Kidney (tissue), 22 donors: ENCODE measurements at places on chromosomes 16 and 17.
A peak's percentile ranks its signal among the peaks of the same experiment; 100 is the strongest.

DNA sequence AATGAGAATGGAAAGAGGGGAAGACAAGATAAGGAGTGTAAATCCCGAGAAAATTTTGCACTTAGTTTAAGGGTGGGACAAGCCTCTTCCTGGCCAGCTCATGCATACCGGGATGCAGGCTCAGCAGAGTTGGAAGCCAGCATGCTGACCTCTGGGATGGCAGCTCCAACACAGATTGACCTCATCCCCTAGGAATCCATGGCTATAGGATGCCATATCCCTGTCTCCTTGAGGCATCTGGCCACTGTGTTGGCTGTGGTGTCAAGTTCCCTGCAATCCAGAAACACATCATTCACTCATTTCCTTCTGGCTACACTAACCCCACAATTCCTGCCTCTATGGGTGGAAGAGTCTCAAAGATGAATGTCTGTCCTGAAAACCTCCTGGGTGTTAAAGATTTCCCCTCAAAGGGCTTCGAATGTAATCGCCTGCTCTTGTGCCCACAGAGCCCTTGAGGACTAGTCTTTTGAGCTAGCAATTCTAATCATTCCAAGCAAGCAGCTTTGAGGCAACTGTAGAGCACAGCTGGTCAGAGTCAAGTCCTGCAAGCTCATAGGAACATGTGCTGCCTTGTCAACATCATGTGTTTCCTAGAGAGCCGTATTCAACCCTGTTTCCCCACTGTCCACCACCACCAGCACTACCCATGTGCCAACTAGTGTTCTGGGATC lies 141.4 kb downstream of the PMP22 start:
- H3K4me1 ChIP-seq, result no peaks in the 10 kb centered on the region
- H3K27ac ChIP-seq, result no peak overlapping the region
- no peaks in the 10 kb centered on the region for H3K27me3 ChIP-seq
- no peak overlapping the region for H3K4me3 ChIP-seq
- H3K36me3 ChIP-seq, result no peaks in the 10 kb centered on the region
- no peak for DNase-seq

- no peak for DNase-seq
- H3K27me3 ChIP-seq, result no peaks in the 10 kb centered on the region
- no peak overlapping the region for H3K4me3 ChIP-seq
- no peak overlapping the region for H3K27ac ChIP-seq
- H3K36me3 ChIP-seq, result no peaks in the 10 kb centered on the region
- H3K4me1 ChIP-seq, result peaks cover 2% of the 10 kb centered on the region
These were observed 18.2 kb upstream of the DOK4 start for GRCh38 chr16:57504491-57504890.

- H3K27me3 ChIP-seq, result peaks cover 10% of the 10 kb centered on the region
- H3K4me1 ChIP-seq, result no peaks in the 10 kb centered on the region
- no peak overlapping the region for H3K4me3 ChIP-seq
- no peaks in the 10 kb centered on the region for H3K36me3 ChIP-seq
- no peak overlapping the region for H3K27ac ChIP-seq
These were observed 2.3 kb downstream of the ADORA2B start for GRCh38 chr17:15947271-15947670.

DNA sequence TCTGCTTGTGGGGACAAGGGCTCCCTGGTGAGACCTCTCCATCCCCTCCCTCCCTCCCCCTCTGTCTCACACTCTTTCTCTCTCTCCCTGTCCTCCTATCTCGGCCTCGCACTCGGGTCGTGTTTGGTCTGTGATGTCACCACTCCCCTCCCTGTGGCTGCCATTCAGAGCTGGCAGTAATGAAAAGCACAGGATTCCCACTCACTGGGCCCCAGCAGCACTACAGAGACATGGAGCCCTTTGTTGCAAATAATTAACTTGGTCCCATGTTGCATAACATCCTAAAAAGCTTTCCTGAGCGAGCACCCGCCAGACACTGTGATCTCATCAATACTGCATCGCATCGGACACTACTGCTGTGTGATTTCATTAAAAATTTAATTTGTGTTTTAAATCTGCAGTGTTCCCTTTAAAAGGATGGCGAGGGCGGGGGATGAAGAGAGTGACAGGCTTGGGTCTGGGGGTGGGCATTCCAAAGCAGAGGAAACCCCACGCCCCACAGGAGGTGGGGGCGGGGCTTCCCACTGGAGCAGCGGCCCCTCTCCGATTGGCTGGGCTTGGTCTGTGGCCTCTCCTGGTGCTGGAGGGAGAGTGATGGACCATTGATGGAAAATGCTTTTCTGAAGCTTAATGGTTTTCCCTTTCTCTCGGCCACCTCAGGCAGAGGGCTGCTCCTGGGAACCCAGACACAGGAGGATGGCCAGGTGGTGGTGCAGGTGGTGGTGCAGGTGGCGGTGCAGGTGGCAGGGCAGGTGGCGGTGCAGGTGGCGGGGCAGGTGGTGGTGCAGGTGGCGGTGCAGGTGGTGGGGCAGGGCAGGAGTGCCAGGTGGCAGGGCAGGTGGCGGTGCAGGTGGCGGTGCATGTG lies 15.3 kb upstream of the NPTX1 start:
- no peak overlapping the region for H3K4me3 ChIP-seq
- H3K36me3 ChIP-seq, result no peaks in the 10 kb centered on the region

GRCh38 chr17:74176546-74177001 lies 26.9 kb upstream of the RPL38 start:
- H3K4me3 ChIP-seq, result no peak overlapping the region
- no peak overlapping the region for H3K27ac ChIP-seq
- no peaks in the 10 kb centered on the region for H3K36me3 ChIP-seq
- peak; percentile 89 for DNase-seq
- no peaks in the 10 kb centered on the region for H3K27me3 ChIP-seq
- H3K4me1 ChIP-seq, result no peaks in the 10 kb centered on the region

GRCh38 chr16:24493821-24494220 lies 45.5 kb upstream of the RBBP6 start:
- no peak overlapping the region for H3K4me3 ChIP-seq
- H3K27ac ChIP-seq, result no peak overlapping the region
- no peaks in the 10 kb centered on the region for H3K4me1 ChIP-seq

GRCh38 chr16:9610727-9611126 lies 519.3 kb downstream of the HAPSTR1 start:
- no peak overlapping the region for H3K4me3 ChIP-seq
- no peaks in the 10 kb centered on the region for H3K36me3 ChIP-seq
- no peaks in the 10 kb centered on the region for H3K4me1 ChIP-seq
- no peak for DNase-seq

DNA sequence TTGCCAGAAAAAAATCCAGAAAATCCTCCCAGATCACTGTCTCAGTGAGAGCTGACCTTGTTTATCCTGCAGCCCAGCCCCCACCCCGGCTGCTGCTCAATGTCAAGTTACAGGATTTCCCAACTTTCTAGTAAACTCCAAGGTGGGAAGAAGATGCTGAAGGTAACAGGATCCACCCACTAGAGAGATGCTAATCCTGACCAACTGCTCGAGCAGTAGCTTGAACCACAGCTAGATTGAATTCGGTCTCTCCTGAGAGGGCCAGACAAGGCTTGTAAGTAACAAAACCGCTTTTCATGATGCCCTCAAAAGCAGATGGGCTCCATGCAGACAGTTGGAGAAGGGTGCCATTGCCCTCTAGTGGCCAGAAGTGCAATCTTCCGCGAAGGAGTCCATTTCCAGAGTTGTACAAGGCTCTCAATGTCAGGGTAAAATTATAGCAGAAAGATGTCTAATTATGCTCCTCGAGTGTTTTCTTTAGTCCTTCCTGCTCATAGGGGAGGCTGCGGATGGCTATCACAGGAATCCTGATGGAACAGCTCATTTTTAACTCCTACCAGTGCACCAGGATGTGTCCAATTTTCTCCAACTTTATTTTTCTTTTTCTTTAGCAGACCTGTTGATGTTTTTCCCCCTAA lies 3.9 kb downstream of the CDH11 start:
- H3K36me3 ChIP-seq, result no peaks in the 10 kb centered on the region
- H3K4me1 ChIP-seq, result no peaks in the 10 kb centered on the region
- no peaks in the 10 kb centered on the region for H3K27me3 ChIP-seq
- peak; percentile 84 for DNase-seq
- no peak overlapping the region for H3K27ac ChIP-seq

- no peak overlapping the region for H3K4me3 ChIP-seq
- H3K4me1 ChIP-seq, result no peaks in the 10 kb centered on the region
- no peak overlapping the region for H3K27ac ChIP-seq
- no peak for DNase-seq
- H3K27me3 ChIP-seq, result no peaks in the 10 kb centered on the region
- no peaks in the 10 kb centered on the region for H3K36me3 ChIP-seq
These were observed 3.9 kb upstream of the MARVELD3 start for GRCh38 chr16:71622088-71622487.

DNA sequence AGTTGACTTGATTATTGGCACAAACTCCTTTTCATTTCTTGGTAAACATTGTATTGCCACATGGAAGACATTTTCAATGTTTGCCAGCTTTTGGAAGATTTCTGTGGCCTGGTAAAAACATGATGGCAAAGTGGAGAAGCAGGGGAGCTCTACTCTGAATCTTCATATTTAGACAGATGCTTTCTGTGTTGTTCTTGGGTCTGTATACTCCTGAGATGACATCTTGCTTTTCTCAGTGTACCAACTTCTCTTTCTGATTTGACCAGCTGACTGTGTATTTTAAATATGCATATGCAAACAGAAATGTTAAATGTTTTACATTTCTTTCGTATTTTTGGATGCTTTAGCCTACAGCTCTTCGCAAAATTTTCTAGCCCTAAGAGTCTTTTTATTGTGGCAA lies 366.2 kb upstream of the MON1B start:
- no peak overlapping the region for H3K4me3 ChIP-seq
- H3K27me3 ChIP-seq, result no peaks in the 10 kb centered on the region
- H3K36me3 ChIP-seq, result no peaks in the 10 kb centered on the region
- H3K4me1 ChIP-seq, result no peaks in the 10 kb centered on the region

GRCh38 chr17:47789611-47790561 lies 31.7 kb downstream of the OSBPL7 start:
- H3K4me1 ChIP-seq, result no peaks in the 10 kb centered on the region
- H3K36me3 ChIP-seq, result no peaks in the 10 kb centered on the region
- peak; percentile 47 for DNase-seq
- no peak overlapping the region for H3K27ac ChIP-seq
- H3K27me3 ChIP-seq, result peaks cover 20% of the 10 kb centered on the region
- H3K4me3 ChIP-seq, result no peak overlapping the region

DNA sequence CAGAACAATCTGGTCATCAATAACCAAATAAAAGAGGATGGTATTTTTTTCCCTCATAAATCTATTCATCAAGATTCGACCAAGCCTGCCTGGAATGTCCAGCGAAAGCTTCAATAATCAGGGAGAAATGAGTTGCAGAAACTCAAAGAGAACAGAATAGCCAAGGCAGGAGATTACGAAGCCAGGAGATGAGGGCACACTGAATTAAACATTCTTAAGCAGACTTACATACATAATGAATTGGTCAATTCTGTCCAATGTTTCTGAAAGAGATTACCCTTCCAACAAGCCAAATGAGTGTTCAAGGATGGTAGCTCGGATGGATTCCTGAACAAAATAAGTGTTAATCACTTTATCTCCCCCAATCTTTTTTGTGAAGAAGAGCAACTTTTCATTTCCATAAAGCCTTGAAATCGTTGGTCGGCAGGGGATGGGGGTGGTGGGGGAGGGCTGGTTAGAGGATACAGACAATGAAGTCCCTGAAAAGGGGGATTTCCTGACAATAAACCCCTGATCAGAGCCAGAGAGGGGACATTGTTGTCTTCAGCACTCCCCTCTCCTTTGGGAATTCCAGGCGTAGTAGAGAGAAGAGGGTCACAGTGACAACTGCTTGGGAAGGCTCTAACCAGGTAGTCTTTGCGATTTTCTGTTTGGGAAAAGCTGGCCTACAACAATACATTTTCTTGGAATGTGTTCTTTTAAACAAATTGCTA lies 20.7 kb downstream of the TOX3 start:
- DNase-seq, result no peak
- no peaks in the 10 kb centered on the region for H3K4me1 ChIP-seq
- no peaks in the 10 kb centered on the region for H3K27me3 ChIP-seq
- H3K27ac ChIP-seq, result no peak overlapping the region

DNA sequence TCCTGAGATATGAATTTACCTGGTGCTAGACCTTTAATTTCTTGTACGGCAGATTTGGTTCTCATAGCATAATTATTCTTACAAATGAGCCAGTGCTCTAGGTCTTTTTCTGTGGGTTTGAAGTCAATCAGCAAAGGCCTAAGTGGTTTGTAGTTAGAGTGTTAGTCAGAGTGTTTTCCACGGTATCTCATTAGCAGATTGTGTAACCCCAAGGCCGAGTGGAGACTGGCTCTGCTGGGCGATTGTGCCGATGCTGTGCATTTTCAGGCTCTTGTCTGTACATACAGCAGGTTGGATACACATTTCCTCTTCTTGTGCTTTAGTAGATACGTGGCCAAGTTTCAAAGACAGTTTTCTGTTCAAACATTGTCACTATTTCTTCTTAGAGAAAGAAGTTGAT lies 78.6 kb upstream of the CA10 start:
- H3K4me3 ChIP-seq, result no peak overlapping the region
- H3K27me3 ChIP-seq, result no peaks in the 10 kb centered on the region
- no peak for DNase-seq
- no peaks in the 10 kb centered on the region for H3K36me3 ChIP-seq
- no peaks in the 10 kb centered on the region for H3K4me1 ChIP-seq

DNA sequence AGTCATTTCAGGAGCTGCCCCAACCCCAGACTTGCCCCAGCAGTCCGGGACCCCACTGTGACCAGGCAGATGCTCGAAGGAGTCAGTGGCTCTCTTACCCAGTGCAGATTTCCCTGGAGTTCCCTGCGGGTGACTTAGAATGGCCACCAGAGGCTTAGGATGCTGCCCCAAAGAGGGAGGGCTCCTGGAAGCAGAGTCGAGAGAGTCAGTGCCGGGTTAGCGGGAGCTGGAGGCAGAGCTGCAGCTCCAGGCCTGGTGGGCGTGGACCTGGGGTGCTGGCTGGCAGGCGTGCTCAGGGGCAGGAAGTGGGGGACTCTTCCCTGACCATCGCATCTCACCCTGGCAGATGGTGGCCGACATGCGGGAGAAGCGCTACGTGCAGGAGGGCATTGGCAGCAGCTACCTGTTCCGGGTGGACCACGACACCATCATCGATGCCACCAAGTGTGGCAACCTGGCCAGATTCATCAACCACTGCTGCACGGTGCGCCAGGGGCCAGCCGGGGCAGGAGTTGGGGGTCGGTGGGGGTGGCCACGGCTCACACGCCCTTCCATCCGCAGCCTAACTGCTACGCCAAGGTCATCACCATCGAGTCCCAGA lies 1.6 kb upstream of the HSD3B7 start:
- no peak overlapping the region for H3K4me3 ChIP-seq
- H3K36me3 ChIP-seq, result peaks cover 16% of the 10 kb centered on the region
- H3K27ac ChIP-seq, result no peak overlapping the region
- no peaks in the 10 kb centered on the region for H3K27me3 ChIP-seq

DNA sequence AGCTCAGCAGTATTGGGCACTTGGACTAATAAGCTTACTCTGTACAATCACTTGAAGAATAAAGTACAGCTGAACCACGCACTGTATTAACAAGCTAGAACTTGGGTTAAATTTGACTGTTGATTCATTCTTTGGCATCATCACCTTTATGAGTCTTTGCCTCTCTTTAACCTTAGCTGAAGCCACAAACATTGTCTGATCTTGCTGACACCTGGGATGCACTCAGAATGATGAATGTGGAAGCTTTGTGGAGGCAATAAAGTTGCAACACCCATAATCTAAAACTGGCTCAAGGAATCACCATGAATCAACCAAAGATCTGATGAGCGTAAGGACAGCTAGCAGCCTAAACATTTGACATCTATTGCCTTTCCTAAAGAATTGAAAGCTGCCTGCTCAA lies 590.6 kb upstream of the SOX9 start:
- no peak overlapping the region for H3K27ac ChIP-seq
- H3K36me3 ChIP-seq, result no peaks in the 10 kb centered on the region
- no peaks in the 10 kb centered on the region for H3K27me3 ChIP-seq
- no peaks in the 10 kb centered on the region for H3K4me1 ChIP-seq
- DNase-seq, result no peak

GRCh38 chr17:60604686-60605334 lies 4.8 kb downstream of the PPM1D start:
- no peak overlapping the region for H3K27ac ChIP-seq
- H3K4me3 ChIP-seq, result no peak overlapping the region
- DNase-seq, result no peak
- no peaks in the 10 kb centered on the region for H3K27me3 ChIP-seq
- H3K4me1 ChIP-seq, result no peaks in the 10 kb centered on the region
